ENCODE measurements at places on chromosomes 7 and 10. TPM values are rescaled to one million over a fixed set of nuclear protein-coding genes. Genes with fewer than 3 reads are reported as not detected.

RBM48 gene
- total RNA-seq, result 13.7 TPM

DNA sequence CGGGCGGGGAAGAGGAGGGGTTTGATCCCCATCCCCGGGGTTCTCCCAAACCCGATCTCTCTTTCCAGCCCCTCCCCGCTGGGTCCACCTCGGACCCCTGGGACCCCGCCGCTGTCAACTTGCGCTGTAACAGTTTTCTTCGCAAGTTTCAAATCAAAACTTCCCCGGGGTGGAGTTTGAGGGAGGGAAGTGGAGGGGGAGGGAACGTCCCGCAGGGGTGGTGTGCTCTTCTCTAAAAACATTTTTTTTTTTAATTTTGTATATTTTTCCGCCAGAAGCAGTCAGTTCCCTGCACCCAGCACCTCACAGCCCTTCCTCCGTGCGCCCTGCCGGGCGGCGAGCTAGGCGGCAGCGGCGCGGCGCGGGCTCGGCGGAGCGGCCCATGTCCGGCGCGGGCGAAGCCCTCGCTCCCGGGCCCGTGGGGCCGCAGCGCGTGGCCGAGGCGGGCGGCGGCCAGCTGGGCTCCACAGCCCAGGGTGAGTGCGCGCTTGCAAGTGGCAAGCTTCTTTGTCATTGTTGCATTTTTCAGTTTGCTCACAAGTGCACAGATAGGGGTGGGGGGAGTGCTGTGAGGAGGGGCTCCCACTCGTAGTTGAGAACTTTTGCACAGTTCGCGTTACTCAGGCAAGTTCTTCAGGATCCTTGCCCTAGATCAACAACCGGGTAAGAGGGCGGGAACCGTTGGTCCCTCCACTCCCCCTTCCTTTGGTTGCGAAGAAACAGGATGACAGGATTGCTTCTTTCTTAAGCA lies 933 bp downstream of the MDFIC start:
- H3K27ac ChIP-seq, result peak overlapping the region; percentile 72
- no peaks in the 10 kb centered on the region for H3K36me3 ChIP-seq
- H3K4me3 ChIP-seq, result peak overlapping the region; percentile 57
- no peaks in the 10 kb centered on the region for H3K4me1 ChIP-seq

- DNase-seq, result no peak
- H3K4me3 ChIP-seq, result no peak overlapping the region
- no peak overlapping the region for H3K27ac ChIP-seq
- H3K4me1 ChIP-seq, result no peaks in the 10 kb centered on the region
Measured at GRCh38 chr7:32163141-32163806, 93.1 kb upstream of the PDE1C start.

ZNF735 gene
- not detected for total RNA-seq

TYW1B gene
- total RNA-seq, result 8.4 TPM

- H3K27ac ChIP-seq, result no peak overlapping the region
- H3K4me3 ChIP-seq, result no peak overlapping the region
- no peaks in the 10 kb centered on the region for H3K4me1 ChIP-seq
- H3K36me3 ChIP-seq, result no peaks in the 10 kb centered on the region
- DNase-seq, result no peak
- H3K27me3 ChIP-seq, result no peaks in the 10 kb centered on the region
Measured at GRCh38 chr10:55820478-55820877, 540.6 kb downstream of the ZWINT start.

- H3K27me3 ChIP-seq, result no peaks in the 10 kb centered on the region
- no peak overlapping the region for H3K4me3 ChIP-seq
- H3K27ac ChIP-seq, result no peak overlapping the region
- H3K36me3 ChIP-seq, result no peaks in the 10 kb centered on the region
Measured at GRCh38 chr7:2312267-2312929, 1.8 kb downstream of the SNX8 start.

CFAP69 gene
- total RNA-seq, result 27.4 TPM

BAMBI gene
- total RNA-seq, result 3.1 TPM

MRC1 gene
- 27.4 TPM for total RNA-seq

PRR15 gene
- total RNA-seq, result 7.7 TPM

GRCh38 chr10:50850578-50851230 lies 34.7 kb downstream of the A1CF start:
- H3K27me3 ChIP-seq, result no peaks in the 10 kb centered on the region
- H3K36me3 ChIP-seq, result no peaks in the 10 kb centered on the region
- no peak overlapping the region for H3K4me3 ChIP-seq
- H3K27ac ChIP-seq, result no peak overlapping the region

CAV2 gene
- total RNA-seq, result 49.6 TPM

STEAP1B gene
- not detected for total RNA-seq

LEP gene
- not detected for total RNA-seq

COL26A1 gene
- total RNA-seq, result 3.8 TPM

- H3K4me3 ChIP-seq, result no peak overlapping the region
- H3K4me1 ChIP-seq, result no peaks in the 10 kb centered on the region
- no peak for DNase-seq
- peaks cover 7% of the 10 kb centered on the region for H3K36me3 ChIP-seq
Measured at GRCh38 chr10:103610921-103611511, 117.5 kb downstream of the NEURL1 start.

DNA sequence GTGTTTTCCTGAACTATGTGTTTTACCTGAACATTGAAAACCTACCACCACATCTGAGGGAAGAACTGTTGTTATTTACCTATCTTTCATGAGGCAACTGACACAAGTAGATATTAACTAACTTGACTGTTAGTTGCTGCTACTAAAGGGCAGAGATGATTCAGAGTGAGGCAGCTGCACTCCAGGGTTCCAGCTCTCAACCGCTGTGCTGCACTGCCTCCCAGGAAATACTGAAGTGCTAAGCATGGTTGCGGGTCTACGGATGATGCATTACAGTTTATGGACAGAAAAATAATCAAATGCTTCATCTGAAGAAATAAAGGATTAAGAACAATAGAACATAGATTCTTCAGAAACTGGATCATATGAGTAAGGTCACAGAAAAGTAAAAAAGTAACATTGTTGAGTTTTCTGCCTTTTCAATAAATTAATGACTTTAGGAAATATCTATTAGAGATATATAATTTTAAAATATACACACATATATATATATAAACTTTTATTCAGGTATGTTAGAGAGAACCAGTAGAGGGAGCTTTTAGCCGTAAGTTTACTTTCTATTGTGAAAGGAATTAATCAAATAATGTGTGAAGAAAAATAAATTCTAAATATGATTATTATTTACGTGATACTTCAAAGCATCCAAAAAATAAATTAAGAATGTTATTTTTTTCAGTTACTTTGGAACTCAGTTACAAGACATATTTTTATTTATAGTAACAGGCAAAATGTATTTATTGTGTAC lies 620.0 kb downstream of the CNTNAP2 start:
- no peaks in the 10 kb centered on the region for H3K36me3 ChIP-seq
- DNase-seq, result no peak
- no peak overlapping the region for H3K4me3 ChIP-seq
- no peaks in the 10 kb centered on the region for H3K4me1 ChIP-seq
- H3K27me3 ChIP-seq, result no peaks in the 10 kb centered on the region

DNA sequence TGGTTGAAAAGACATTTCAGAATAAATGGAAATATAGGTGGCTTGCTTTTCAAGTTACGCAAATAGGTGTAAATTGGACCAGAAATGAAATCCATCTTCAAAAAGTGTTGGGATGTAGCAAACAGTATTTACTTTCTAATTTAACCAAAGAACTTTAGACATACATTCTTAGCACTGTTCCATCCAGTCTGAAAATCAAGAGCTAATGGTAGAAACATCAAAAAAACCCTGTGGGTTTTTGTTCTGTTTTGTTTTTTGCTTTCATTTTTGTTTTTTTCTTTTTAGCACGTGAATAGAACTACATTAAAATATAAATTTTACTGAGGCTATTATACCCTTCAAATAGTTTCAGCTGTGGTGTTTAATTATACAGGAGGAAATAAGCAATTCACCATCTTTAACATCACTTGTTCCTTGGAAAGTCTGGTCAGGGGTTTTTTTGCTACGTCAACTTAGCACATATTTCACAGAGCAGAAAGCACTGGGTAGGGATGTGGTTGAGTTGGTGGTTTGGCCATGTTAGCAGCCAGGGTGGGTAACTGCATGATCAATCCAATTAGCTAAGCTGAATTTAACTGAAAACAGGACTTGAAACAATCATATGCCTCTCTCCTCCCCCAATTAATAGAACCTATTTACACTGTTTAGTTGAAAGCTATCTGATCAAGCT lies 275.4 kb upstream of the PFKP start:
- H3K27me3 ChIP-seq, result no peaks in the 10 kb centered on the region
- no peaks in the 10 kb centered on the region for H3K4me1 ChIP-seq
- H3K36me3 ChIP-seq, result no peaks in the 10 kb centered on the region
- H3K27ac ChIP-seq, result no peak overlapping the region
- no peak overlapping the region for H3K4me3 ChIP-seq

DNA sequence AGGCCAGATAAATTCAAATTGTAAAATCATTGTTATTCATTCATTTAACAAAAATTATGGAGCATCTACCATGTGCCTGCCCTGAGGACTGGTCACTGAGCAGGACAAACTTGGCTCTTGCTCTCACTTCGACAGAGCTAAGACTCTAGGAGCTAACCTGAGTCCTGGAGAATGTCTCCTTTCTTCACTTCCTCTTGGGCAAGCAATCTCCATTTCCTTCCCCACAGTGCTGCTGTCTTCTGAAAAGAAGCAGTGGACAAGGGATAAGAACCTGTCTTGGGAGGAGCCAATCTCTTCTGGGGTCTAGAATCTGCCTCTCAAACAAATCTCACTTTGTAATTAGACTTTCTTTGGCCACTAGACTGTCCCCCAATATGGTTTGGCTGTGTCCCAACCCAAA lies 76.2 kb upstream of the PLXNA4 start:
- H3K27me3 ChIP-seq, result no peaks in the 10 kb centered on the region
- H3K4me1 ChIP-seq, result no peaks in the 10 kb centered on the region
- H3K36me3 ChIP-seq, result no peaks in the 10 kb centered on the region
- H3K27ac ChIP-seq, result no peak overlapping the region

DNA sequence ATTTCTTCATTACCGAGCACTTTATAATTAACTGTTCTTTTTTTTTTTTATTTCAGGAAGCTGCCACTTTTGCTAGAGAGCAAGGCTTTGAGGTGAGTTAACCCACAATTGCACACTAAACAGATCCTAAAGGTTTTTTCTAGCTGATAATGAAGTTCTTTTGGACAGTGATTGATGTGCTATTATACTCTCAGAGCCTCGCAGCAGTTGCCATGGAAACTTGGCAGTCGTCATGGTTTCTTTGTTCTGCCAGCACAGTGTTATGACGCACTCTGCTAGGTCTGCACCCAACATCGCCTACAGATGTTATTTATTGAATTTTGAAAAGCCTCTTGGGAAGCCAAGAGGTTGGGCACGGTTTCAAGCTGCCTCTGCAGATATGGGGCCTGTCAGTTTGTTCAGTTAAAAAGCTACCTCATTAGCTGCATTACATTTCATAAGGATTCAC lies 237.2 kb upstream of the KAT6B start:
- peaks cover 14% of the 10 kb centered on the region for H3K4me1 ChIP-seq
- DNase-seq, result peak; percentile 60
- no peak overlapping the region for H3K27ac ChIP-seq
- H3K36me3 ChIP-seq, result no peaks in the 10 kb centered on the region
- H3K27me3 ChIP-seq, result no peaks in the 10 kb centered on the region
- H3K4me3 ChIP-seq, result no peak overlapping the region

DNA sequence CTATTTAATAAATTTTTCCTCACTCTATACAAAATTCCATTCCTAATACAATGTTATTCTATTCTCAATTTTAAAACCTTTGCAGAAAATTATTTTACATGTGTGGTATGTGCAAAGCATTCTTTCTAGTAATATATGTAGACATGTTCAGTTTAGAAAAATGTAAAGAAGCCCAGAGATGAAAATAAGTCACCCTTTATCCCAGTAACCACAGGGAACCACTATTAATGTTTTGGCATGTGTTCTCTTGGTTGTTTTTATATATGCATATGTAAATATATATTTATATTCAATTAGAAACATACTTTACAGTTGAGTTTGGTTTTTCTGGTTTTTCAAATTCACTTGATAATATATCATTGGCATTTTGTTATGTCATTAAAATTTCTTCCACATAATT lies 14.8 kb upstream of the GLCCI1 start:
- H3K36me3 ChIP-seq, result no peaks in the 10 kb centered on the region
- no peak overlapping the region for H3K27ac ChIP-seq
- H3K27me3 ChIP-seq, result no peaks in the 10 kb centered on the region
- H3K4me3 ChIP-seq, result no peak overlapping the region

VPS41 gene
- total RNA-seq, result 39.7 TPM

C10orf71 gene
- not detected for total RNA-seq

DNA sequence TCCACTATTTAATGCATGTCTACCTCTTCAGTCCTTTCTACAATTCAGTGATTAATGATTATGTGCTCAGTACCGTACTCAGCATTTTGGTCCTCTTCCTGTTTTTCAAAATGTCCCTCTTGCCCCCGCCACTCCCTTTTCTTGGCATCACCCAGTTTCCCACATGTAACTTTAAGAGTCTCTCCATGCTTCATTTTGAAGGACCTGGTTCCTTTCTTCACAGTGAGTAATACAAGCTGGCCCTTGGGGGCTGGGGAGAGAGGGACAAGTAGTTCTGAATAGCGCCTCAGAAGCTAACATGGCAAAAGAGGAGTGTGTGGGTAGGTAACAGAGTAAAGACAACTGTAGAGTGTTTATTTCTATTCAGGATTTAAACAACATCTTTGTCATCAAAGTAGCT lies 34.6 kb upstream of the SLIT1 start:
- DNase-seq, result no peak
- H3K27ac ChIP-seq, result no peak overlapping the region
- H3K4me3 ChIP-seq, result no peak overlapping the region
- no peaks in the 10 kb centered on the region for H3K4me1 ChIP-seq
- H3K27me3 ChIP-seq, result no peaks in the 10 kb centered on the region

GRCh38 chr10:14564268-14564744 lies 210.4 kb downstream of the FAM107B start:
- H3K27me3 ChIP-seq, result no peaks in the 10 kb centered on the region
- H3K27ac ChIP-seq, result no peak overlapping the region
- no peak for DNase-seq
- no peaks in the 10 kb centered on the region for H3K36me3 ChIP-seq
- H3K4me1 ChIP-seq, result no peaks in the 10 kb centered on the region

DNA sequence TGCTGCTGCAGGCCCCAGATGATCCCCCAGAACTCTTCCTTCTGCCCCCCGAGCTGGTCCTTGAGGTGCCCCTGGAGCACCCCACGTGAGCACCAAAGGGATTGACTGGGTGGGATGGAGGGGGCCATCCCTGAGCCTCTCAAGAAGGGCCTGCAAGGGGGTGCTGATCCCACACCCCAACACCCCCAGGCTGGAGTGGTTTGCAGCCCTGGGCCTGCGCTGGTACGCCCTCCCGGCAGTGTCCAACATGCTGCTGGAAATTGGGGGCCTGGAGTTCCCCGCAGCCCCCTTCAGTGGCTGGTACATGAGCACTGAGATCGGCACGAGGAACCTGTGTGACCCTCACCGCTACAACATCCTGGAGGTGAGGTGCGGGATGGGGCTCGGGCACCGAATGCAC lies 8.2 kb downstream of the NOS3 start:
- no peaks in the 10 kb centered on the region for H3K27me3 ChIP-seq
- no peaks in the 10 kb centered on the region for H3K4me1 ChIP-seq
- no peaks in the 10 kb centered on the region for H3K36me3 ChIP-seq
- H3K27ac ChIP-seq, result no peak overlapping the region

KCP gene
- not detected for total RNA-seq

TMEM236 gene
- 0.14 TPM for total RNA-seq

OR13A1 gene
- not detected for total RNA-seq
